ENCODE measurements at places on chromosomes 5 and 9.

DNA sequence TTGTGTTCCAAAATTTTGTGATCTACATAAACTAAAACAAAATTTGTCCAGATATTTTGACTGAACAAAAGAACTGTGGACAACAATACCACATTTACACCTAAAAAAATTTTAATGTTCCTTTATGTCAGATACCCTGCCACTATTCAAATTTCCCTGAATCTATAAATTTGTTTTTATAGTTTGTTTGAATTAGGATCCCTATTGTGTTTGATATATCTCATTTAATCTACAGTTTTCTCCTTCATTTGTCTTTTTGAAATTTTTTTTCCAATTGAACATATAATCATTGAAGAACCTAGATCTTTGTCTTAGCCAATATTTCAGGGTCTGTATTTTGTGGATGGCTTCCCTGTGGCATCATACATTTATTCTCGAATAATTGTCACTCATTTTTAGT is 5.7 kb downstream of the AGGF1 start:
- no peak for DNase-seq

DNA sequence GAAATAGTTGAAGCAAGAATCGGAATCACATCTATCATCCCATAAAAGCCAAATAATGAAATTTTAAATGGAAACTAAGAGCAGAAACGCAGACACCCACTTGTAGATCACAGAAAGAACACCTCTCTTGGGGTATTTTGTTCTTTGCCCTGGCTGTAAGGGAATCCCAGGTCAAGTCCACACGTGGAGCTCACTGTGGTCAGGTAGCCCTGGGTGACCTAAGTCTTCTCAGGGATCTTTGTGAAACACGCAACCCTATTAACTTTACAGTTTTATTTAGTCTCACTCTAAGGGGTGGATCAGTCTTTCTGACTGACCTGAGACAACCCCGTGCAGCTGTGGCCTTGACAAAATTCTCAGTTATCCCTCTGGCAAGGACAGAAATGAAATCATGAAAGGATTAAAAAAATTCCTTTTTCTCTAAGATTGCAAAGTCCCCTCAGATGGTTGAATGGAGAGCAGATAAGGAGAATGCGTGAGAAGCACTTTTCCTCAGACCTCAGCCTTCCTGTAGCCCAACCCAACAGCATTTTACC is 111.6 kb downstream of the NREP start:
- DNase-seq: no peak

- DNase-seq: no peak
These were observed 94.5 kb downstream of the OSMR start for GRCh38 chr5:38940230-38940858.

GRCh38 chr9:14283276-14283675 is 30.7 kb downstream of the NFIB start:
- DNase-seq: no peak

DNA sequence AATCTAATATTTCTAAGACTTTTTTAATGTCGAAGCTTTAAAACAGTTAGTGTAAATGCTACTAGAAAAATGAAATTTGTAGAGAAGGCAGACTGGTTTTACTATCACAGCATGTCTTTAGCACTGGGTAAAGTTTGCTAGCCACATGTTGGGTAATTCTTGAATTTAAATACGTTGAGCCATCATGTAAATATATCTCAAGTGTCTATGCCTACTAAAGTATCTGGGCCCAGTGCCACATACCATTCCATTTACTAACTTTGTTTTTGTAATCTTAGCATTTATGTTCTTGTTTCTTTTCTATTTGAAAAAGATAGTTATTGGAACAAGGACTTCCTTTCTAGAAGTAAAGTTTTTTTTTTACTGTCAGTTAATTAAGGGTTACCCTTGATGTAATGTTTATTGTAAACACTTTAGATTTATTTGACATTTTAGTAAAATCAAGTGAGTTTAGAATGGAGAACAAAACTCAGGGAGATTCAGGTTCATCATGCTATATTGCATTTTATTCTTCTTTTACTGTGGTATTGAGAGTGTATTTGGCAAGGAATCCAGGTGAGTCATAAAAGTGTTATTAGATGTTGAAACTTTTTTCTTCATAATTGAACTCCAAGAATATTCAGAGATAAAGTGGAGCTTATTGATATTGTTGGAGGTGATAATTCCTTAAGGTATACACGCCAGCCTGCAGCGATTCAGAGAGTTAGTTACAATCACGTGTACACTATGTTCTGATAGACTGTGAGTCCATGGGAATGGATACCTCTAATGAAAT is 182.4 kb downstream of the CCDC171 start:
- DNase-seq: no peak

- no peak for DNase-seq
These were observed 317.3 kb upstream of the PDE4D start for GRCh38 chr5:60210810-60211209.

DNA sequence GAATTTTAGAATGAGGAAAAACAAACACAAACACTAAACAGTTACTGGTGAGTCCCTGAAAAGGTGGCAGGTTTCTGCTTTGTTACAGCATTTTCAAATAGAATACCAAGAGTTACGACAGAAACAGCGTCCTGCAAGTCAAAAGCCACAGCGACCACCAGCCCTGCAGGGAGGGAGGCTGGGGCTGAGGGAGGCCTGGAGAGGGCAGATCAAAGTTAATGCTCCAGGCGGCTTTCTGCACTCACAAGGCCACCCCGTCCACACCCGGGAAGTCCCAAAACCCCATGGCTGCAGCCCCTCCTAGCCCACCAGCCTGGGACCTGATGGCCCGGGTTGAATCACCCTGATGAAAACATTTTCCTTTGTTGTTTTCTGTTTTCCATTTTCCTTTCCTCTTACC is 29.3 kb downstream of the COL23A1 start:
- DNase-seq: no peak

- DNase-seq: no peak
These were observed 41.4 kb upstream of the PAPPA start for GRCh38 chr9:116112236-116112635.

DNA sequence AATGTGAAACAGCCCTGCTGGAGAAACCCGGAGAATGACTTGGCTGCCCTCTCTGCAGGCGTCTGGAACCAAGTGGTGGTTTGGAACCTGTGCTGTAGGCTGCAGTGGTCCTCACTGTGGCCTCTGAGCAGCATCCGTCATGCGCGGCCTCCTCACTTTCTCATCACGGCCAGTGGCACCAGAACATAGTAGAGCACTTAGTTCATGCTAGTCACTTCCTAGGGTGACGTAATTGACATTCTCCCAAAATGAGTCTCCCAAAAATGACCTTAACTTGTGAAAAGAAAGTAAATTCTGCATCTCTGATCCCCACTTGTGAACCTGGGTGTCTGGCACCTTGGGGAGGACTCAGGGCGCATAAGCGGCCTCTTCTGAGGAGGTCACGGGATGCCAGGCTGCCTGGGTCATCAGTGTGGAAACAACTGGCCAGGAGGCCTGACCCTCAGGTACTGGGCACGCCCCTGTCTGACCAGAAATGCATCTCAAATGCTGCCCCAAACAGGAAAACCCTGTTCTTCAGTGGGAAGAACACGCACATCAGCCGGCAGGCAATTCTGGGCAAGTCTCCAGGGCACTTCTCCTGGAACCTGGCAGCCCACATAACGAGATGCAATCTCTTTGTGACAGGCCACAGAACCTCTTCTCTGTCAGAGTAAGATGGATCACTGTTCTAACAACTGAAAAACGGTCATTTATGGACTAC is 36.6 kb upstream of the SPTLC1 start:
- DNase-seq: no peak

DNA sequence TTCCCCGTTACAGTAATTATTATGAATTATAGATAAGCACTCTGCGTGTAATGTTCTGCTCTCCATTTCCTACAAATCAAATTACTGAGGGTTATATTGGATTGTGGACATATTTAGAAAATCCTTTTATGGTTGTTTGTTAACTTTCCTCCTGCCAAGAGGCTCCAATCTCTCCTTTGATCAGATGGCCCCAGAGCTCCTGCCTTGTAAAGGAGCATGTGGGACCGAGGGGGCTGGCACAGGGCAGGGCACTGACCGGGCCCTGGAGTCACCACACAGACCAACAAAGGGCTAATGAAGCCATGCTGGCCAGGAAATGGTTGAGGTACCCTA is 415.9 kb downstream of the EFNA5 start:
- DNase-seq: no peak

- DNase-seq: no peak
These were observed 194.6 kb downstream of the OLFM1 start for GRCh38 chr9:135281791-135282737.
